ENCODE measurements at places on chromosomes 7 and 10.

DNA sequence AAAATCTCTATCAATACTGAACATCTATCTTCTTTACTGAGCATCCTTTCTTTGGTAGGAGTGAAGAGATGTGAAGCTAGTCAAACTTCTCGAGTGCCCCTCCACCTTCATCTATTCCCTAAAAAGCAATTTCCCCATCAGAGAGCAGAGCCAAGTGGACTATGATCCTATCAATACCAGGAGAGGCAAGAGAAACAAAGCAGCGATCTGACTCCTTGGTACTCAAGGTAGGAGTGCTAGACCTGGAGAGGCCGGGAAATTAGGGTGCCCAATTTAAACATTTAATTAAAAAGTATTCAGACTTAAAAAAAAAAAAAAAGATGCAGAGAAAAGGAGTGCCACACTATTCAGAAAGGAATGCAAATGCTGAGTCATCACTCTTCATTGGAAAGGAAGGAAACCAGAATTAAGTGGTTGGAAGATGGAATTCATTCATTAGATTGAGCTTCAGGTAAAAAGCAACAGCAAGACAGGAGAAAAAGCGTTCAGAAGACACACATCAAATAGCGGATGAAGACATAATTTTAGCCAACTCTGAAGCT lies 1.6 kb downstream of the TIAL1 start:
- DNase-seq: no peak

DNA sequence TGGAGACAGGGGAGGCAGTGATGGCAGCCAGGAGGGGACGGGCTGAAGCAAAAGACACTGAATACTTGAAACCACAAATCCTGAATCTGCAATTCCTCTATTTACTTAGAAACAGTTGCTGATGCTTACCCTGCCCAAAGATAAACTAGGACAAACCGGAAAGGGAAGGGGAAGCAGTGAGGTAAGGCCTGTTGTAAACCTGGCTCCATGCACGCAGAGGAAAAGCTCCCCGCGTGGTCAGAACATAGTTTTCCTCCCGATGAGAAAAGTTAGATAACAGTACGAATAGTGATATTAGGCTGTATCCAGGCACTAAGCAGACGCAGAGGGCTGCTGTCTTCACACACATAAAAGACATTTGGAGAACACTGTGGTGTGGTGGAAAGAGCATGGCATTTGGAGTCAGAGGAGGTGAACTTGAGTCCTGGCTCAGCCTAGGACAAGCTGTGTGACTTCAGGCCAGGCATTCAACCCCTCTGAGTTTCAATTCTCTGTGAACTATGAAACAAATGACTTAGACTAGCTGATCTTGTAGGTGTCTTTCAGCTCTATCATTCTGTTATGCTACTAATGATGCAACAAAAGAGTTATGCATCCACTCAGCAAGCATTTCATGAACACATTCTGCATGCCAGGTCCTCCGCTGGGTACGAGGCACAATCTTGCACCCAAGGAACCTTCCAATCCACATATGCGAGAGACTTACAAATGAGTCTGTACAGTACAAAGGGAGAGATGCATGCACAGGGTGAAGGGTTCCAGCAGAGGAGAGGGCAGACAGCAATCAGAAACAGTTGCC lies 80.9 kb downstream of the SORBS1 start:
- DNase-seq: no peak

DNA sequence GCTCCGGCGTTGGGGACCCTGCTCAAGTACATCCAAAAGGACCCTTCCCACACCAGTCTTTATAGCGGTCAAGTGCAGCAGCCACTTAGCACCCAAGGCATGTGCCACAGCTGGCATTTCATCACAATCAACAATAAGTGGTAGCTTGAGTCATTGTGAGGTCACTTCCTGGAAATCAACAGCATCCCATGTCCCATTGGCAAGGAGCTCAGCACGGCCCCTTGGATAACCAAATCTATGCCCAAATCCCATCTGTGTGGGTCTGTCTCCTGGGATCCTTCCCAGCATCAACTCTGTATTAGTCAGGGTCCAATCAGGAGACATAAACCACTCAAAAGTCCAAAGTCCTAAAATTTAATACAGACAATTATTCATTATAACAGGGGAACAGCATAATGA lies 27.1 kb downstream of the MDH2 start:
- no peak for DNase-seq

- DNase-seq: peak; percentile 88
Measured at GRCh38 chr10:99917963-99918825, 91.6 kb downstream of the DNMBP start.

DNA sequence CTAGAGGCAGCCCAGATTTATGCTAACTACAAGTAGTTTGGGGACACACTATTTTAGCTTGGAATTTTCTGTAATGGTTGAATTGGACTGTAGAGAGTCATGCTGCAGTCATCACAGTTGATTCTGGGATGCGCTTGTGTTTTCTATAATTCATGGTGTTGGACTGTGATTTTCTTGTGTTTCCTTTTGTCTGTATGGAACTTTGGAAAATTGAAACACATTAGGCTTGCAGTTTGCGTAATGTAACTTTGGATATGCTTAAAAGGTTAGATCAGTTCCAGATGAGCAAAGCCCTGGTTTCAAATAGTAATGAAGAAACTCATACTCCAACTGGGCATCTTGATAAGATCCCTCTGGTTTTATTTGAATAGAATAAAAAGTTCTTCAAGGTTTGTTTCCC lies 502.2 kb downstream of the ARL4A start:
- no peak for DNase-seq

DNA sequence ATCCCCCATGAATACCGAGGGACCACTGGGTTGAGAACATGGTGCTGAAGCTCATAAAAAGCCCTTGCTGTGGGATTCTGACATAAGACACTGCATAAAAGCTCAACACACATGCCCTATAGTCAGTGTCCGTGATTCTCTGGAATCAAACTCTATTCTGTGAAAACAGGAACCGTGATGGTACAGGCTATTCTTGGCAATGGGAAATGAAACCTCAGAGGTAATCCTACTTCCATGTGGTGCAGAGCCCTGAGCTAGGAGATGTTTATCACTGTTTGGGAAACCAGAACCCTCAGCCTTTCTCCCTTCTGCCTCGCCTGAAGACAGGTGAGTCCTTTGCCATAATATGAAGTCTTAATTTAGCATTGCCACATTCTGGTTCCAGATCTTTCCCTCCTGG lies 80.8 kb upstream of the PRSS1 start:
- no peak for DNase-seq

GRCh38 chr10:112805254-112805590 lies 144.8 kb upstream of the TCF7L2 start:
- no peak for DNase-seq

- DNase-seq: no peak
Measured at GRCh38 chr10:20625868-20626267, 271.2 kb downstream of the NEBL start.

- DNase-seq: no peak
Measured at GRCh38 chr10:33952692-33953360, 618.4 kb upstream of the NRP1 start.

DNA sequence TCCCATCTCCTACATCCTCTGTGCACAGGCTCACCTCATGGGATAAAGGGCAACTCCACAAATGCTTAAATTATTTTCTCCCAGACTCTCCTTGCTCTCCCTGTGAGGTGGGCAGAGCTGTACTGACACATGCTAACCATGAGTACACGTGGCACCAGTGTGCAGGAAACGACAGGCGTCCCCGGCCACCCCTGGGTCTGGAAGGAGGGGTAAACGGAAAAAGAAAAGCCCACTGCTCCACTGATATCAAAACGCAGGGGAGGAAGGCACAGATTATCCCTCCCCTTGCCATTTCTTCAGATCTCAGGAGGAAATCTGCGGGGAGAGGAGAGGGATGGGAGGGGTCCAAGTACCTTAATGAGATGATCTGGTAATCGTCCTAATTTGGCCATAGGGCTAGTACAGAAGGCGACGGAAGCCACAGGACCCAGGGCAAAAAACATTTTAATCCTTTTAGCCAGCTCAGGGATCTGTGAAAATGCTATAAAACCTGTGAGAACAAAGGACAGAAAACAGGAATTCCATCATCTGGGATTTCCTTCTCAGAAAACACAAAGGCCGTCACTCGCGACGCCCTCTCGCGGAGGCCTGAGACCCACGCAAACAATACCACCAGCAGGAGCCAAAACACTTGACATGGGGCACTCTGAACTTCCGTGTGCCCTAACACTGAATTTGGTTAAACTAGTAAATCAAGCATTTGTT lies 17.8 kb upstream of the CH25H start:
- DNase-seq: no peak

DNA sequence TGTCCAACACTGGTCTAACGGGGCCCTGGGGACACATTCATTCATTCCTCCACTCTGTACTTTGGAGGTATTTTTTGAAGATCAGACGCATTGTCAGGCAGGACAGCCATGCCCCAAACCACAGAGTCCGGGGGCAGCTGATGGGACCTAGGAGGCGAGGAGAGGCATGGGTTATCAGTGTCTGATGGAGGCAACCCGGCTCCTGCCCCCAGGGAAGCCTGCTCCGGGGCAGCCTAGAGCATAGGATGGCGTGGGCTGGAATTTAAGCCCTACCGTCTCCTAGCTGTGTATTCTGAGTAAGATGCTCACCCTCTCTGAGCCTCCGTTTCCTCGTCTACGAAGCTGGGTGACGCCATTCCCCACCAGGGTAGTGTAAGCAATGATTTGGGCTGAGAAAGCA lies 55.4 kb upstream of the ELN start:
- no peak for DNase-seq

DNA sequence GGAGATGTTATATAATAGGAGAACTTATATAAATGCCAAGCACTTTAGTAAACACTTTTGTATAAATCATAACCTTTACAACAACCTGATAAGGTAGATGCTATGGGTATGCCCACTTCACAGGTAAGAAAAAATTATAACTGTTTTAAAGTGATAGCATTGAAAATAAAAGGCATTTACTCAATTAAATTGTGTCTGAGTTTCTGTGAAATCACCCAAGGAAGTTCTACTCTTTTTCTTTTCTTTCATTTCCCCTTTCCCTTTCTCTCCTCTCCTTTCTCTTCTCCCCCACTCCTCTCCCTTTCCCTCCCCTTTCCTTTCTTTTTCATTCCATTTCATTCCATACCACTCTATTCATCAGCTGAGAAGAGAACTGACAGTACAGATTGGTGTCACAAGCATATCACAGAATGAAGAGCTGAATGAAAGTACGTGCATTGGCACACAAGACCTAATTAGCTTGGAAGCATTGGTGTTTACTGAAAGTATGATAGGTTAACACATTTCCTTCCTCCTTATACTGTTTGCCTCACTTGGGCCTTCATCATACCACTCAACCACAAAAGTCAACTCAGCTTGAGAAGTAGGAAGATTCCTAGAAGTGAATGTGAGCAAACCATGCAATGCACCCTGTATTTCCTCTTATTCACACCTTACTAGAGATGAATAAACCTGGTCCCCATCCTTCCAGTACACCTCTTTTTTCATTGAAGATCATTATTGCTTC lies 117.9 kb upstream of the AGR3 start:
- DNase-seq: no peak

- peak; percentile 91 for DNase-seq
Measured at GRCh38 chr7:8389593-8390261, 43.7 kb upstream of the NXPH1 start.

GRCh38 chr10:22712956-22713852 lies 1.2 kb downstream of the PIP4K2A start:
- peak; percentile 31 for DNase-seq

GRCh38 chr10:76649723-76650127 lies 987.9 kb downstream of the KCNMA1 start:
- no peak for DNase-seq

- peak; percentile 17 for DNase-seq
Measured at GRCh38 chr10:47165711-47166404, 134.1 kb upstream of the GDF10 start.

- no peak for DNase-seq
Measured at GRCh38 chr7:143325240-143325639, 9.3 kb downstream of the CLCN1 start.

DNA sequence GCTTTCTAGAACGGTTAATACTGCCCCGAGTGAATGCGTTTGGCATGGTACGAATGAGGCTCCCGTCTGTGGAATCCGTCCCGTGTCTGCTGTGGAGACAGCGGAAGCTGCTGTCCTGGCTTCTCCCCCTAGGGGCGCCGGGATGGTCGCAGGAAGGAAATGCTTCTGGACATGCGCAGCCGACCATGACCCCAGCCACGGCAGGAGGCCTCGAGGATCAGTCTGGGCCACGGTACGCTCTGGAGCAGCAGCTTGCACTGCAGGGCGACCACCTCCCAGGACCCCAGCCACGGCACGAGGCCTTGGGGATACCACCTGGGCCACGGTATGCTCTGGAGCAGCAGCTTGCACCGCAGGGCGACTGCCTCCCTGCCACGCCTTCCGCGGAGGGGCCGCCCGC lies 107.9 kb downstream of the CYTH3 start:
- DNase-seq: peak; percentile 74

Data from H9 (cell line).